ENCODE measurements at places on chromosomes 1 and 21. TPM values are rescaled to one million over a fixed set of nuclear protein-coding genes. Genes with fewer than 3 reads are reported as not detected.

THEM5 gene
- not detected for total RNA-seq

GPR37L1 gene
- not detected for total RNA-seq

- no peak for DNase-seq
Observed at GRCh38 chr1:193626695-193627094, 440.3 kb upstream of the B3GALT2 start.

DNA sequence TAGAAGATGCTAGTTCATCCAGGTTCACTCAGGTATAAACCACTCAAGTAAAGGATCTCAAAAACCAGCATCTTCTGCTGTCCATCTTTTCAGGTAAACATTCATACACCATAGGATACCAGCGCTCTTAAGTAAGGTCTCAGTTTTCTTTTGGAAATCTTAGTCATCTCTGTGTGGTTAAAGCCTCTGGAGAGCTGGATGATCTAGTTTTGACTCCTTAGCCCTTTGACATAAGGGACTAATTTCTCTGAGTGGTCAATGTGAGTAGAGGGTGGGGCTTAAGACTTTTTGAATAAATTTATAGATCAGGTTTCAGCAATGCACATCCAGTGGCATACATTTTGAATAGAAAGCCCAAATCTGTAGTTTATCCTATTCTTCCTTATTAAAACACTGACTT, 92.3 kb downstream of the CTH start:
- peak; percentile 46 for DNase-seq

DNA sequence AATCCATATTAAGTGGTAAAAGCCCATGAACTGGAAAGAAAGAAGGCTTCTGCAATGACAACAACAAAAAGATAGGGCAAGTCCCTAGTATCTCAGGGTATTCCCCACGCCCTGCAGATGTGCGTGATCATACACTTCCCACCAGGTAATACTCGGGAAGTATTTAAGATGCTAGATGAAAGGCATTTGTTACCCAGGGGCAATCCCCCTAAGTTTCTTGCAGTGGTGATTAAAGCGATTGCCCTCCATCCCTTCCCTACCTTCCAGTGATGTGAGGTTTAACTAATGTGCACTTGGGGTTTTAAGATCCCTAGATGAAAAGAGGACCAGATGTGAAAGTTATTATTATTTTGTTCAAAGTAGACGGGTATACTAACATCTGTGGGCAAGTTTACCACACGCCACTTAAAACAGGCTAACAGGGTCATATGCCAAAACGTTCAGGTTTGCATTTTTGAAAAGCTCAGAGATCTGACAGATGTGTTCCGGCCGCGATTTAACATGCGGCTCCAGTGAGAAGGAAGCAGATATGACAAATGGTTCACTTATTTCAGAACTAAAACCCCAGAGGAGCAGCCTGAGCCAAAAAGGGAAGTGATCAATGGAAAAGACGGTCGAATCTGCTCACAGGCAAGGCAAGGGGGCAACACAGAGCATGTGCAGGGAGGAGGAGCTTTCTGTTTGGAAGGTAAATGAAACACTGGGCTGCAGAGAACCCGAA, 17.4 kb downstream of the TIAM1 start:
- DNase-seq: peak; percentile 38

DNA sequence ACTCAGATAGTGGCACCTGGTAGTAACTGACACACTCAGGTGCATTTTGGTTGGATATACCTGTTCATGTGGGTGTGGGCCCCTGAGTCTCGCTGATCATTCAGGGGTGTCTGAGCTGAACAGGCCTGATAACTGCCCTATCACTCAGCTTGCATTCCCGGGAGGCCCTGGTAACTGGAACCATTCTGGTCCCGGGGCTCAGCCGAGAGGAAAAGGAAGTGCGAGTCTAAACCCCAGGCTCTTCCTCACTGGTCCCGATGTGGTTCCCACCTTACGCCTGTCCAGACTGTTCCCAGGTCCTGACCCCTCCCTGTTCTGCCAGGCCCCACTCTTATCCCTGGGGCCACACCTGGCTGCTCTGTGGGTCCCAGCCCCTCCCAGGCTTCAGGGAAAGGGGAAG, 11.7 kb upstream of the CDK18 start:
- DNase-seq: no peak

- no peak for DNase-seq
Observed at GRCh38 chr1:85568151-85568550, 12.4 kb upstream of the CCN1 start.

DNA sequence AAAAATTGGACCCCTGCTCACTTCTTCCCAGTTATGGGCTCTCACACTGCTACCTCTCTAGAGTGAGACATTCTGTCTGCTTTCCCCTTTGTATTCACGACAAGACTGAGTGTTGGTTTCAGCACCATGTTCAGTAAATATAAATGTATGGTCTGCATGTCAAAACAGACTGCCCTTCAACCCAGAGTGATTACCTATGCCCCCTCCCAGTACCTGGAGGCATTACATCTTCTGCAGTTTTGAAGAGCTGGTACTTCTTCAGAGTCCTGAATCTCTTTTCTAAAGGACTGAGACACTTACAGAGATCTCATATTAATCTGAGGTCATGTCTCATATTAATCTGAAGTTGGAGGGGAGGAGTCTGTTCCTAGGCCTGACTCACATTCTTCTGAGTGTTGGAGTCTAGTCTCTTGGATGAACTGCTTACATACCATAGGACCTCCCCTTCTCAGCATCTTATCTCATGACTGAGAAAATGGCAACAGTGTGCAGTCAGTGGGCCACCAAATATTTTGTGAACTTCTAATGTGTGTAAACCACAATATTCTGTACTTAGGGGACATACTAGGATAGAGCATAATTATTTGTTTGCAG, 80.3 kb downstream of the RGL1 start:
- no peak for DNase-seq

DNA sequence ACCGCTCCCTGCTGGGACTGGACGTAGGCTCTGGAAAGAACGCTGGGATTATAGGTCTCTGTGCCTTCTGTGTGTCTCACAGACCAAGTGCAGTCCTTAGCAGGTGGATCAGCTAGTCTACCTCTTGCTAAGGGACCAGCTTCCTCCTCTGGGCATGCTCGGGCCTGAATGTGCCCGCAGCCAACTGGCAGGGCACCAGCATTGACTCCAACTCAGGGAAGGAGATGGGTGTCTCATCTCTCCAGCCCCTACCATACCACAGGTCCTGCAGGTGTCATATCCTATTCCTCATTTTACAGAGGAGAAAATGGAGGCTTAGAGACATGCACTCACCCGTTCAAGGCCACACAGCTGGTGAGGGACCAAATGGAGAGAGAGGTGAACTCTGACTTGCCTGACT, 340.2 kb downstream of the PTPRU start:
- no peak for DNase-seq

Data from RPMI7951 (cell line).